Activated CD4-positive, alpha-beta T cell treated with anti-CD3 and anti-CD28 coated beads for 24 hours (primary cell): ENCODE measurements at places on chromosomes 1 and 21.
A peak's percentile ranks its signal among the peaks of the same experiment; 100 is the strongest.

DNA sequence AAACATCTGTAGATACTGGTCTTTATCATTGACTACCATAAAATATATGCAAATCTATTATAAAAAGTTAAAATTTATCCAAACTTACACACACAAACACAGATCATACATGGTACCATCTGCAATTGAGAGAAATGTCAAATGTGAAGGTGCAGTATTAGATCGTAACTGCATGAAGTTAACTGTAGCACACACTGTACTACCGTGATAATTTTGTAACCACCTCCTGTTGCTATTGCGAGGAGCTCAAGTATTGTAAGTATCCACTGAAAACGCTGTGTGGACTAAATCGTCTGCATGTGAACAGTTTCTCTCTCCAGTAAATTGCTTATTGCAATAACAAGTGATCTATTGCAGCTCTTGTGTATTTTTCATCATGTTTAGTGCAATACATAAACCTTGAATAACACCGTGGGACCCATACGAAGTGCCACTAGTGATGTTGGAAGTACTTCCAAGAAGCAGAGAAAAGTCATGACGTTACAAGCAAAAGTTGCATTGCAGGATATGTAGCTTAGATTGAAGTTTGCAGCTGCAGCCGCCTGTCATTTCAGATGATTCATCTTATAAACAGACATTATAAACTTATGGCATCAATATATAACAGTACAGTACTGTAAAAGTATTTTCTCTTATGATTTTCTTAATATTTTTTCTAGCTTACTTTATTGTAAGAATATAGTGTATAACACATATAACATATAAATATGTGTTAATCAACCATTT lies 172.9 kb downstream of the SDCCAG8 start:
- DNase-seq: no peak

GRCh38 chr1:15915991-15916390 lies 59.9 kb downstream of the ZBTB17 start:
- no peak for DNase-seq

DNA sequence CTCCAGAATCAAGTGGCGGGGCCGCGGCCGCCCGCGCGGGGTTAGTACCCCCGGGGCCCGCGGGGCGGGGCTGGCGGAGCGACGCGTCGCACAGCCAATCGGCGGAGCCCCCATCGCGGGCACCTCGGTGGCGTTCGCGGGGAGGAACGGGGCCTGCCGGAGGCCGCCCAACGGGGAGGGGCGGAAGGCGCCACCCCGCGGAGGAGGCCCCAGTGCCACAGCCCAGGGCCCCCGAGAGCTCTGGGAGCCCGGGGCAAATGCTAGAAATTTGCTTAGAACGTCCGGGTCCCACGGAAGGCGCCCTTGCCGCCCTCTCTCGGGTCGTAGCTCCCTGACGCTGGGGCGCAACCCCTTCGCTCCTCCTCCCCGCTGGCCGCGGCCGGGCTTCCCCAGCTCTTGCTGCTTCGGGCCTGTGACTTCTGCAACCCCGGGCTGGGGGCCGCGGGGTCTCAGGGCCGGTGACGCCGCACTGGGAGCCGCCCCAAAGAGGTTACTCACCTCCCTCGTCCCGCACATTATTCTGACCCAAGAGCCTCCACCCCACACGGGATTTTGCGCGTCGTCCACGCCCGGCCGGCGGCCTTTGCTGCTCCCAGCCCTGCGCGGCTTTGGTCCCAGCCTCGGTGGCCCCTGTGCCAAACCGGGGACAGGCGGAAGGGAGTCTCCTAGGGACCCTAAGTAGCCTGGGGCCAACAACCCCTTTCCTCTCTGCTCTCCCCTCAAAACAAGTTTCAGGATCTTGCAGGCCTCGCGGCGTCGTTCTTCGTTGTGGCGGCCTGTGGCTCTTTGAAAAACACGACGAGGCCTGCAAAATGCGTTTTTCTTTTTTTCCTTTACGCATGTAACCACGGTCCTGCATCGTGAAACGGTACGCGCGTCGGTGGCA lies at the start of gene RUNX3:
Gene RUNX3 (minus strand): TSS at position 17 of the 886 bp plus-strand sequence. CDS start 408 bp downstream, outside the sequence.
- peak; percentile 84 for DNase-seq

DNA sequence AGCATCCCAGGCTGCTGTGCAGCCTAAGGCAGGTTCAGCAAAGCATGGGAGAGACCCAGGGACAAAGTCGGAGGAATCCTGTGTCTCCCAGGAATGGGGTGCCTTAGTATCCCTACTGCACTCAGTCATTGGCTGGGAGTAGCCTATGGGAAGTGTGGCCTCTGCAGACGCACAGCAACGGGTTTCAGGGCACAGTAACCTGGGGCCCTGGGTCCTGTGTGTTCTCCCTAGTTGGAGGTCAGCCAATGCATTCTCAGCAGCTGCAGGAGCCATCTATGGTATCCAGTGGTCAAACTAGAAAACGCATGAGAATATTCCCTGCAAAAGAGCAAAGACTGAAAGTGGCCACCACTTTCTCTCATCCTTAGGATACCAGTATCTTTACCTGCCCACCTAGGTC lies 13.7 kb upstream of the C1orf21 start:
- DNase-seq: no peak

DNA sequence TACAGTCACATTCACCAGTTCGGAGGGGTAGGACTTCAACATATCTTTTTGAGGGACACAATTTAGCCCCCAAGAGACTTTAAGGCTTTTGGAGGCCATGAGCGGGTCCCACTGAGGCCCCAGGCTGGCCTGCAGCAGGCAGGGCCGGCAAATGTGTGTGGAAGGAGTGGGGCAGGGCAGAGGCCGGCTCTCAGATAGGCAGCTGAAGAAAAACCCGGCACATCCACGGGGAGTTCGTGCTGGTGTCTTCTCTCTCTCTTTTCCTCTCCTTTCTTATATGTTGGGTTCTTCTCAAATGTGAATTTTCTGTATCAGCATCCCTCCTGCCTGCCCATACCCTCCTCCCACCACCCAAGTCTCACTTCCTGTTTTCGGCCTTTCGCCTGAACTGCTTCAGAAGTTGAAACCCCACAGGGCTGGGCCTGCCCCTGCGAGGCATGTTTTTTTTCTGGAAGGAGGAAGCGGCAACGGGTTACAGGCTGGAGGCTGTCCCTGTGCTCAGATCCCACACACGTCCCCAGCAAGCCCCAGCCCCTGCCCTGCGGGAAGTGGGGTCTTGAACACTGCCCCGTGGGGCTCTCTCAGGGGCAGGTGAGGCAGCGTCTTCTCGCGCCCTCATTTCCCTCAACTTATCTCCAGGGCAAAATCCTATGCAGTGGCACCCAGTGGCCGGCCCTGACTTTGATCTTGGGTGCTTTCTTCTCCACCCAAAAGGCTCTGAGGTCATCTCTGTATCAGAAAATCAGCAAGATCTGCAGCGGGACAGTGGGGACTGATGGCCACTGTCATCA lies 9.7 kb upstream of the UMODL1 start:
- no peak for DNase-seq
